Fibroblast of villous mesenchyme (primary cell): ENCODE measurements at places on chromosomes 7 and 10. TPM values are rescaled to one million over a fixed set of nuclear protein-coding genes. Genes with fewer than 3 reads are reported as not detected.

- DNase-seq: no peak
Measured at GRCh38 chr7:64485623-64486022, 77.2 kb downstream of the ZNF680 start.

DNA sequence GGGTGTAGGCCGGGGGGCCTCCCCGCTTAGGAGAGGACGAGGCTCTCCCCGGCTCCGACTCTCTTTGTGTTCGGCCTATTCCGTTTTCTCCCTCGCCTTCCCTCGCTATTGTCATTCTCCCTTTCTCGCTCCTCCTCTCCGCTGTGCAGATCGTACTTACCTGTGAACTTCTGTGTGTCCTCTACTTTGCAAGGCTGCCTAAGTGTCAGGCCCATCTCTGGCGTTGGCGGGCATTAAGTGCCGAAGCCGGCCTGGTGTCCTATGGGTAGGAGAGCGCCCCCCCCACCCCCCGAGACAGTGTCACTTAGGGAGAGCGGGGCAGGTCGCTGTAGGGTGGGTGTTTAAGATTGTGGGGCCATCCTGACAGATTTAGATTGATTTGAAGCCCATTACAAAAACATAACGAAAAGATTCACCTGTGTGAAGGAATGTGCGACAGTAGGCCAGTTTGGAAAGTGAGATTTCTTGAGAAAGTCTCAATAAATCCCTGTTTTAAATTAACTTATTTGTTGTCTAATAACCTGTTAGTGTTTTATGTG lies 579 bp downstream of the RBM33 start:
- DNase-seq: peak; percentile 36

GRCh38 chr7:76065016-76065612 lies 17.2 kb downstream of the MDH2 start:
- no peak for DNase-seq

- peak; percentile 43 for DNase-seq
Measured at GRCh38 chr10:14560274-14560673, 214.4 kb downstream of the FAM107B start.

DNA sequence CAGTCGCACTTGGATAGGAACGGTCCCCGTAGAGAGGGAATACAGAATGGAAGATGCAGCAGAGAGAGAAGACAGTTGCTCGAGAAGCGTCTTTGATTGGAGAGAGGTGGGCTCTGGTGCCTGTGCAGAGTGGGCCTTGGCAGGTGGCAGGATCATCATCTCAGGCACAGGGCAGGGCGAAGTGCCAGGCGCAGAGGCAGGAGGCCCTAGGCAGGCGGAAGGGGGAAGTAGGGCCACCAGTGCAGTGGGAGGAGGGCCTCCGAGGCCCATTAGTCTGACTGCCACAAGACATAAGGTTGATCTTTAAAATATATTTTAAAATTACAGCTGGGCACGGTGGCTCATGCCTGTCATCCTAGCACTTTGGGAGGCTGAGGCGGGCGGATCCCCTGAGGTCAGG lies 10.1 kb downstream of the CARD11 start:
- DNase-seq: no peak

GRCh38 chr10:57977262-57977661 lies 290.4 kb downstream of the IPMK start:
- DNase-seq: peak; percentile 55

DNA sequence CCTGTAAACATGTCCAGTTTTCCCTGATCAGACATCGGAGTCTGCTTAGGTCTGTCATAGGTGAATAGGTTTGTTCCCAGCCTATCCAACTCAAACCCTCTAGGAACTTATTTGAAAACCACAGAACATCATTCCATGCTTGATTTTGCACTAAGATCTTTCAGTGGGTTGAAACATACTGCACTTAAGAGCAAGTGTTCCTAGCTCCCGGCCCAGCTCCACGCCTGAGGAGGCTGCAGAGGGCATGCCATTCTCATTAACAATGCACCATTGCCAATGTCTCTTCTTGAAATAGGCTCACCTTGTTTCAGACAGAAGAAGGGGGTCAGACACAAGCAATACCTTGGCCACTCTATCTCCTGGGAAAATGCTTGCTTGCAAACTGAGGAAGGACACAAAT lies 78.0 kb upstream of the EGR2 start:
- no peak for DNase-seq

DNA sequence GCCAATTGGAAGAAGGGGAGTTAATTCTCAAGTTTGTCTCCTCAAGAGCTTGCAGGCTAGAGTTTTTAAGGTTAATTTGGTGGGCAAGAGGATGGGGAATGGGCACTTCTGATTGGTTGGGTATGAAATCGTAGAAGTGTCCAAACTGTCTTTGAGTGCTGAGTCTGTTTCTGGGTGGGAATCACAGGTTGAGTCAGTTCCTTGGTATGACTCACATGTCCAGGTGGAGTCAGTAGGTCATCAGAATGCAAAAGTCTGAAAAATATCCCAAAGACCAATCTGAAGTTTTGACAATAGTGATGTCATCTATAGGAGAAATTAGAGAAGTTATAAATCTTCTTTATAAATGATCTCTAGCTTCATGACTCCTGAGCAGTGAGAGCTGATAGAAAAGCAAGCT lies 1252.2 kb downstream of the REEP3 start:
- no peak for DNase-seq

DNA sequence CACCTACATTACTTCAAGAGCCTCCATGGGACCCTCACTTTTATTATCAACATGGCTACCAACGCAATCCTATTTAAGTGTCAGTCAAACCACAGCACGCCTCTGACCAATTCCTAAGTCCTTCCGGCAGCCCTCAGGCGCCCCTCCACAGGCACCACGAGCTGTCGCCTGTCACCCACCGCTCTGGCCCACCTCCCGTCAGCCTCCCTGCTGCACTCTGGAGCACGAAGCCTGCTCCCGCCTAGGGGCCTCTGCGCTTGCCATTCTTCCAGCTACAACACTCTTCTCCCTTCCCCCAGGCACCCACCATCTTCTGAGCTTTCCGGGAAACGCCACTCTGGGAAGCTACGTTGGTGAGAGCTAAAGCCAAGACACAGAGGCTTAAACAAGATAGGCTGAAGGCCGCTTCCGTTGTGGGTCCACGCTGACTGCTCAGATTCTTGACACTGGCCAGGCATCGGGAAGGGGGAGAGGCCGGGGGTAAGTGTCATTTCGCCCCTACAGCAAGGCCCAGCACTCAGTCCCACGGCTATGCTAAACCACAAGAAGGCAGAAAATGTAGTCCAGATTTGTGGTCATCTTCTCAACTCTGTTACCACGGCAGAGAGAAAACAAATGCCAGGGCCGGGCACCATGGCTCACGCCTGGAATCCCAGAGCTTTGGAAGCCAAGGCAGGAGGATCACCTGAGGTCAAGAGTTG lies 56.7 kb downstream of the GNA12 start:
- DNase-seq: peak; percentile 81

- no peak for DNase-seq
Measured at GRCh38 chr10:114173603-114173920, 441 bp downstream of the CCDC186 start.

DNA sequence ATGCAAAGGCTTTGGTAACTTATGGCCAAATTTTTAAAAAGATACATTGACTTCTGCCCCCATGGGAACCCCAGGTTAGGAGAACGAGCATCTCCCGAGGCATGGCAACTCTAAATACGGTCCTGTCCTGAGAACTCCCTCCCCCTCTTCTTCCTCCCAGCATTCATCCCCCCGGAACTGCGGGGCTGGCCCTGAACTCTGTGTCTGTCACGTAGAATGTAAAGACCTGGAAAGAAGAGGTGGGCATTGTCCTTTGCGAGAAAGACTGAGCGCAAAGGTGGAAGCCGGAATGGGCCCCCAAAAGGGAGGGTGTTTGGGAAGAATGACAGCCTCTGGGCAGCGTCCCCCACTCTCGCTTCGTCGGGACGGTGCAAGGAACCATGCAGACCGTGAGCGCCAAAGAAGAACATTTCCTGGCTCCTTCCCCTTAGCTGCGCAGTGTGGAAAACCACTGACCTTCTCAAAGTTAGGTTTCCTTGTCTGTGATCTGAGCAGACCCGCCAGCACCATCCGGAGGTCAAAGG lies 21.0 kb downstream of the SHH start:
- DNase-seq: no peak

The SFTPA1 gene
- not detected in 2 replicates for total RNA-seq

The AP5Z1 gene
- total RNA-seq: 40.2 and 59.6 TPM in 2 replicates

The NPSR1 gene
- not detected in 2 replicates for total RNA-seq

The GDF2 gene
- not detected in 2 replicates for total RNA-seq

The ANXA8L1 gene
- 4.3 and 9.0 TPM in 2 replicates for total RNA-seq
